ENCODE measurements at places on chromosomes 7 and 10.

GRCh38 chr10:125147971-125148439, 12.4 kb downstream of the CTBP2 start:
- no peak for DNase-seq

DNA sequence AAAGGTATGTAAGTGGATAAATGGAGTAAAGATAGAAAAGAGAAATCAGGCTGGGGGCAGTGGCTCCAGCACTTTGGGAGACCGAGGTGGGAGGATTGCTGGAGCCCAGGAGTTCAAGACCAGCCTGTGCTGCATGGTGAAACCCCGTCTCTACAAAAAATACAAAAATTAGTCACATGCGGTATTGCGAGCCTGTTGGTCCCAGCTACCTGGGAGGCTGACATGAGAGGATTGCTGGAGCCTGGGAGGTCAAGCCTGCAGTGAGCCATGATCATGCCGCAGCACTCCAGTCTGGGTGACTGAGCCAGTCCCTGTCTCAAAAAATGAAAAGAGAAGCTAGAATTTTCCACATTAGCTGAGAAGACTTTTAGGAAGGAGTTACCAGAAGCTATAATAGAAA, 14.8 kb downstream of the LCOR start:
- DNase-seq: no peak

DNA sequence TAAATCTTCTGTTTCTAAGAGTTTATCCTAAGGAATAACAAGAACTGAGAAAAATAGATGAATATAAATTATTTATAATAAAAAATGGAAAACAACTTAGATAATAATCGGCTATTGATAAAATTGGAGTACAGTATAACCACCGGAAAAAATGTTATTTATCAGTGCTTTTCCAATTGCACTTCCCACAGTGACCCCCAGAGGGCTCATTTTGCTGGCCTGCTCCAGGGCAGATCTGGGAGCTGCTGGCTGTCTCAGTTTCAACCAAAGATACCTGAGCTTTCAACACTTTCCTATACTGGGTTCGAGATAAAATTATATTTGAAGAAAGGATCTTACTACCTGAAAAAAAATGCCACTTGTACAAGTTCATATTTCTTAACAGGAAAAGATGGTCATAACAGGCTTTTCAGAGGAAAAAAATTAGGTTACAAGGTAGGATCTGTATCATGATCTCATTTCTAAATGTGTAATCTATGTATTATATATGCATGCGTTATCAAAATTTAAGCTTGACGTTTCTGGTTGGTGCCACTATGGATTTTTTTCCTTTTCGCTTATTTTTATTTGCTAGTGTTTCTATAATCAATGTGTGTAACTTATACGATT, 165.7 kb downstream of the NPSR1 start:
- no peak for DNase-seq

DNA sequence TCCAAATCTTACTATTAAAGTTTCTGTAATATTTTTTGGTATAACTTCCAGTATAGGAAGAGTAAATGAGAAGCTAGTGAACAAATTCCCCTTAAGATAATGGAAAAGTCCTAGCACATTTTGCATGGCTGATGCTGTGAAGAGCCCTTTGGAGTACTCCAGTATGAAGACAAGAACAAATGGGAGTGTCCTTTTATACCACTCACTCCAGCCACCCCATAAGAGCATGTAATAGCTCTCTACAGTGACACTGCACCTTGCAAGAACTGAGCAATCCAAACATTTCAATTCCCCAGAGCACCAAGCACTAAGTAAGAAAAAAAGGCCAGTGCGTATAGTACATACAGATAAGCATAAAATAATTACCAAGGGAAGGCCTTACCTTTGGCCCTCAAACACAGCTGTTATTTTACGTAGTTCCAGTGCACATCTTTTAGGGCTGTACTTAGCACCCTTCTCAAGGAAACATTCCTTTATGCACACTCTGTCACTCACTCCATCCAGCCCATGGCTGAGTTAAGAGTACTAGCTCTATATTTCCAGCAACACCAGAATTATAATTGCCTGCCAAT, 135.4 kb downstream of the ST7 start:
- DNase-seq: no peak

- DNase-seq: peak; percentile 9
These were observed 1.1 kb downstream of the KIAA1217 start for GRCh38 chr10:24209946-24210491.

DNA sequence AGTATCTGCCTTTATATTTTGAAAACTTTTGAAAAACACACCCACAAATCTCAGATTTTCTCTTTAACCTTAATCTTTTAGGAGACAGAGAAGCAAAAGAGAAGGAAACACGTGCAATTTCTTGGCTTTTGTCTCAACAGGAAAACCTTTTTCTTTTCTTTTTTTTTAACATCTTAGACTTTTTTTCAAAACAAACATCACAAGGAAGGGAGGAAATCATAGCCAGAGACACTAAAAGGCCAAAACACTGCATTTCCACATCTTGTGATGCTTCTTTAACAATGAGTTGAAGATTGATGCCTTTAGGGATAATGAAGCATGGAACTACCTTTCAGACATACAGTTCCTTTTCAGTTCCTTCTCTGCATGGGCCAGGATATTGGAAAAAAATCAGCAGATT, 136.6 kb upstream of the NRBF2 start:
- no peak for DNase-seq

DNA sequence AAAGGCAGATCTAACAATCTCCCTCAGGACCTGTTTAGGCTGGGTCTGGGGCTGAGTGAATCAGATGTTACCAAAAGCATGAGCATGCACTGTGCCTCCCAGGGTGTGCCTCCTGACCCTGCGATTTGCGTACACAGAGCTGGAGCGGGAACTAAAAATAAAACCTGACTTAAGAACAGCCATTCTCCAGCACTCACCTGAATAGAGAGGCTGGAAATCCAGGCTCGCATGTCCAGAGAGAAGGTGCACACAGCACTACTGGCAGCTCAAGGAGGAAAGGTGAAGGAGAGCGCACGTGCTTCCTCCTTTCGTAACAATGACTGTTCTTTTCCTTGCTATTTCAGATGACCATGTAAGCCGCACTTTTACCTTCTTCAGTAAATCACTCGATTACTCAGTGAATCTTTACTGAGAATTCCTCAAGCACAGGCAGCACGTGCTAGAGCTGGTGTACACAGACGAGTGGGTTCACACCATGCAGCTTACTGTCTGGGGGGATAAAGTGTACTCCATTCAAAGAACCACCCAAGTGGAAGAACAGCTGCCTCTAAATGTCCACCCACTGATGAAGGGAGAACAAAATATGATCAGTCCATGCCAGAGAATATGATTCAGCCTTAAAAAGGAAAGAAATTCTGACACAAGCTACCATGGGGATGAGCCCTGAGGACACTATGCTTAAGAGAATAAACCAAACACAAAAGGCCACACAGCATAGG, 45.6 kb downstream of the SFMBT2 start:
- DNase-seq: no peak

DNA sequence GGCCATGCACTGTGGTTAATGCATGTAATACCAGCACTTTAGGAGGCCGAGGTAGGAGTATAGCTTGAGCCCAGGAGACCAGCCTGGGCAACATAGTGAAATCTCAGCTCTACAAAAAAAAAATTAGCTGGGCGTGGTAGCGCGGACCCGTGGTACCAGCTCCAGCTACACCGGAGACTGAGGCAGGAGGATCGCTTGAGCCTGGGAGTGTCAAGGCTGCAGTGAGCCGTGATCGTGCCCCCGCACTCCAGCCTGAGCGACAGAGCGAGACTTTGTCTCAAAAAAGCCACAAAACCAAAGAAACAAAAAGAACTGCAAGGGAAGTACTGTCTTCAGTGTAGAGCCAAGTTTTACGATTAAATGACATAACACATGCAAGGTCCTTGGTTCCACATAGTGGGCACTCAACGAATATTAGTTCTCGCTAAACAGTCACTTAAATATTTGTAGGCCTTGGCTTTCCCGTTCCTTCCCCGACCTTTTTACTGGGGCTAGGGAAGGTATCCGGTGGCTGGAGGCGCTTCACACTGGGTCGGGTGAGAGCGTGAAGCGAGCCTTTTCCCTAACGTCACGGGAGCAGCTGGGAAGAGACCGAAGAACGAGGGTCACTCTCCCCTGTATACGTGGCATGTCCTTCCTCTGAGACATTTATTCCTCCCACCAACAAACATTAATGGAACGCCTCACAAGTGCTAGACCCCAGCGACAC, 993 bp upstream of the SND1 start:
- no peak for DNase-seq

DNA sequence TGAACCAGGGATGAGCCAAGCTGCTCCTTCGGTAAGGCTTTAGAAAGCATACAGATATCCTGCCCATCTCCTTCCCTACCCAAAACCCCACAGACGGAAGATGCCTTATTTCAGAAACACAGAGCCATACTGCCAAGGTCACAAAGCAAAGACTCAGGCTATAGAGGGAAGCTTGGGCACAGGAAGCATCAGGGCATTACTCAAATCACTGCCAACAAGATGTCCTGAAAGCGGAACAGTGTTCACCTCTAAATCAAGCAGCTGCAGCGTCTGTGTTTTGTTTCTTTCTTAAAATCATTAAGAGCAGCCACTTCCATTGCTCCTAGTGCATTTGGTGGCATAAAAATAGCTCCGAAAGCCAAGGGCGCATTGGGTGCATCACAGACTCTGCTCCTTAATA, 307.3 kb downstream of the SORCS1 start:
- DNase-seq: no peak

DNA sequence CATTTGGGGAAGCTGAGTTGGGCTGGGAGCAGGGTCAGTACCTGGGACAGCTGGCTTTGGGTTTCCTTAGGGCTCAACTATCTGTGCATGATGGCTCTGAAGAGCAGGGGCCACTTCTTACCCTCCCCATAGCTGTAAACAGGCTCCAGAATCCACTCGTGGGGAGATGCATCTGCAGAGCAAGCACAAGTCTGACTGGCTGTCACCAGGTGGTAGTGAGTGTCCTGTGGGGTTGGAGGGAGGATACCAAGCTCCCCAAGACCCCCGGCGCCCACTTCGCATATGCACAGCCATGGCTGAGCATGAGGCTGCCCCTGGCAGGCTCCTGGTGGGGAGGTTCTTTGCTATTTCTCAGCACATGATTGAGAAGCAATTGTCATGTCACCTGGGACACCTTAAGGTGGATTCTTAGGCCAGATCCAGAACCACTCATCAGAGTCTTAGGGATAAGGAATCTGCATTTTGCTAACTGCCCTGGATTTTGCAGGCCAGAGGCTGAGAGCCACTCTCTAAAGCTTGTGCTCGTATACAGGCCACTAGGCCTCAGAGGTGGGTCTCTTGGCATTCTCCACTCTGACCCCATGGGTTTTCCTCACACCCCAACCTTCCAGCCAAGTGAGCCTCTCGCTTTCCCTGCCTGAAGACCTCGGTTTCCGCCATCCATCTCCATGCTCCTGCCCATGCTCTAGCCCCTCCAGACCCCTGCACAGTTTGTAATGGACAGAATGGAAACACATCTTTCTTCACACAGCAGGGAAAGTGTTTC, 53.7 kb downstream of the ADCY1 start:
- no peak for DNase-seq

- DNase-seq: no peak
These were observed 2.3 kb upstream of the GIMAP8 start for GRCh38 chr7:150447966-150448788.

DNA sequence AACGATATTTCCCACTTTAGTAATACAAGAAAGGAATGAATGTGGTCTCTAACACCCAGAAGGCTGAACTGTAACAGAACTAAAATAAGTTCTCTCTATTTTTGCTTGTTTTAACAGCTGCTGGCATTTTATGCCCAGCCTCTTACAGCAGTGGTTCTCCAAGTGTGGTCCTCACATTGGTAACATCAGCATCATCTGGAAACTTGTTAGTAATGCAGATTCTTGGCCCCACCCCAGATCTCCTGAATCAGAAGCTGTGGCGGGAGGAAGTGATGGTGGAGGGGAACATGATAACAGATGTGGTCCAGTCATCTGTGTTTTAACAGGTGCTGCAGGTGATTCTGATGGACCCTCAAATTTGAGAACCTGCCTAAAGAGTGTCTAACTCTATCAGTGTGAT, 170.1 kb downstream of the TMEM26 start:
- DNase-seq: no peak

DNA sequence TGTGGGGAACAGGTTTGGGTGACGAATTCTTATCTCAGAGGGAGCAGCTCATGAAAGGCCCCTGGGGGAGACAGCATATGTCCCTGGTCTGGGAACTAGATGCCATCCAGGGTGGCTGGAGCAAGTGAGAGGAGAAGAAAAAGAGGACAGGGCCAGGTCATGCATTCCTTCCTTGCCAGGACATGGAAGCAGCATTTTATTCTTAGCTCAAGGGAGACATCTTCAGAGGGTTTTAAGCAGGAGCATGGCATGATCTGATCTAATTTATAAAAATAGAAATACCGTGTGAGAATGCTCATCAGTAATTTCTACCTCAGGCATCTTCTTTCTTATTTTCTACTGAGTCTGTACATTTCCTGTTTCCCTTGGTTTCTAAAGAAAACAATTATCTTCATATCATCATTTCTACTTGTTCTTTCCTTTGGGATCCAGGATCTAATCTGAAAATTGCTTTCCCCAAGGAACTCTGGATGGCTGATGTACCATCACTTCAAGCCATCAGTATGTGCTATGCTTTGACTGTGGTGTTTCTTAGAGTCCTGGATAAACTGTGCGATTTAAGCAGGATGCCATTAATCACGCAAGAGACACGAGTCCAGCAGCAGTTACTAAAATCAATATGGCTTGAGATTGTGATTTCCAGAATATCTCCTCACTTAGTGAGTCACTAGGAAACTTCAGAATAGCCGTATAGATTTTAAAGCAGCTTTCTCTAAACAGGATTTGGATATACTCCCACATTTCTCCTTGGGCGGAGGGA, 386.2 kb downstream of the GALNT17 start:
- no peak for DNase-seq

- no peak for DNase-seq
These were observed 785.2 kb downstream of the TYW1 start for GRCh38 chr7:67781841-67782240.

- DNase-seq: no peak
These were observed 9.7 kb downstream of the CUZD1 start for GRCh38 chr10:122835908-122836307.

GRCh38 chr7:95317546-95317945, 6.8 kb downstream of the PON1 start:
- DNase-seq: no peak

DNA sequence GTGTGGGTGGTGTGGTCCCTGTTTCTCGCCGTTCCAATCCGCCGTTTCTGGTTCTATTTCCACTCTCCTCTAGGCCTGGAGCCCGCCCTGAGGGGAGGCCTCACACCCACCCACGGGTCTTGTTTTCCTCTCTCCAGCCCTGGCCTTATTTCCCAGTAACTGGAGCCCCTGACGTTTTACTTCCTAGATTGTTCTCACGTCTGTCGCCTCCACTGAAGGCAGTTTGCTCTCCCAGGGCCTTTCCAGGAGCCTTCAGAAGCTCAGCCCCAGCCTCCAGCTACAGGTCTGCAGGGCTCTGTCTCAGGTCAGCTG, 30.6 kb downstream of the CFAP46 start:
- no peak for DNase-seq

GRCh38 chr10:77925795-77926565, 575 bp downstream of the DLG5 start:
- peak; percentile 33 for DNase-seq

GRCh38 chr7:39691821-39692220, 68.4 kb downstream of the RALA start:
- no peak for DNase-seq

DNA sequence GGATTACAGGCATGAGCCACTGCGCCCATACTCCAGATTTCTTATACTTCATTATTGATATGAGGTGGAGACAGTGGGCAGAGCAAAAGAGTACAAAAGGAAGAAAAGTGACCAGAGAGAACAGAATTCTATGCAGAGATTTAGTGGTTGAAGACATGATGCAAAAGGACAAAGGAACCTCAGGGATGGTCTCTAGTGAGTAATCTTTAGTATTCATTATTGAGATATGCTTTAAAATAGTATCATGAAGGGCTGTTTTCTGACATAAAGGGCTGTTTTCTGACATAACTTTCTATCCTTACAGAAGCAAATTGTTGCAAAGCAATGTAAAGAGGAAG, 81.2 kb upstream of the OIT3 start:
- no peak for DNase-seq
